ENCODE measurements at places on chromosomes 1 and 21.

GRCh38 chr1:100448366-100448765, 89.6 kb upstream of the GPR88 start:
- DNase-seq, result no peak

DNA sequence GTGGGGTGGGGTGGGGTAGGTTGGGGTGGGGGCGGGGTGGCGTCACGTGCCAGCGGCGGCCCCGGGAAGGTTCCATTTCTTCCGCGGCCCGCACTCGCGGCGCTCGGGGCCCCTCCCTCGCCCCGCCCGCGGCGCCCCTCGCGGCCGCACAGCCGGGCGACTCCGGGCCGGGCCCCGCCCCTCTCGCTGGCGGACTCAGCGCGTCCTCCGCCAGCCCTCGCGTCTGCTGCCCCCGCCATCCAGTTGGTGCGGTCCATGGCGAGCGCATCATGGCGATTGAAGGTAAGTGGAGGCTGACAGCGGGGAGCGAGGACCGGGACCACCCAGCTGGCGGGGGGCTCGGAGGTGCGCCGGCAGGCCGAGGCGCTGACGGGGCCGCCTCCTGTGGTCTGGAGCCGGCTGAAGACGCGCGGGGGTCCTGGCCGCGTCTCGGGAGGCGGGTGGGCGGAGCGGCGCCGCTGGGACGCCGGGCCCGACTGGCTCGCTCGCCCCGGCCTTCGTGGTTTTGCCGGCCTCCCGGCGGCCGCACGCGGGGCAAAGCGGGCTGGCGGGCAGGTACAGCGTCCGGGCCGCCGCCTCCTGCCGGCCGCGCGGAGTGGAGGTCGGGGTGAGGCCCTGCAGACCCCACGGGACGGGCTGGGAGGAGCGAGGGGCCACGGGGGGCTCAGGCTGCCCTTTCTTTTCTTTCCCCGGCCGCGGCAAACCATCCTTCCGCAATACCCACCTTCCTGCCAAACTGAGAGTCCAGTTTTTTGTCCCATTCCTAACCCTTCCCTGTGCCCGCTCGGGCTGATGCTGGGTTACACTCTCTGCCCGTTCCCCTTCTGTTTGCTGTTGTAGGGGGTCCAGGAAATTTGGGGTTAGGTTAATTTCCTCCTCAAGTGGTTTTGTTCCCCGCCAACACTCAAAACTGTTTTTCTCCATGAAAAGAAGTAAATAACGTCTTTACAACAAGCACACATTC, at the start of gene SYT14:
TSS of gene SYT14 (plus strand) at position 222 of the 964 bp plus-strand sequence. CDS start at position 270, 48 bp downstream.
- DNase-seq, result no peak

GRCh38 chr1:219161371-219161770, 12.3 kb upstream of the LYPLAL1 start:
- DNase-seq, result no peak

DNA sequence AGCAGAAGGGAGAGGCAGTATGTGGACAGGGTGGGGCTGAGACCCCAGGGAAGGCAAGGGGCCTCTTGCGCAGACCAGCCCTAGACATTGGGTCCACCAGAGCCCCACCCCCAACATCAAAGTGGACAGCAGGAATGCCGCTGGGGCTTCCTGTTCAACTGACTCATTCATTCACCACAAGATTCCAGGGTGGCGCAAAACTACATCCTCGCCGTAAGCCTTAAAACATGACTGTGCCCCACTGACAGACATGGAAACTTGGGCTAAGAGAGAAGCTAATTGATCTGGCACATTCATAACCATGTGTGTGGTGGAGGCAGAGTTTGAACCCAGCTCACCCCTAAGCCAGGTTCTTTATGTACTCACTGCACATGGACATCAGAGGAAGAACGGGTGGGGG, 14.0 kb downstream of the COL16A1 start:
- DNase-seq, result peak; percentile 91

- peak; percentile 43 for DNase-seq
These were observed 850.0 kb downstream of the LTN1 start for GRCh38 chr21:28142697-28143096.

GRCh38 chr1:85200463-85201339, at the start of gene SYDE2:
Gene SYDE2, minus strand, starts transcription at chr1:85201016. Its CDS starts 20 bp downstream, at chr1:85200996.
- peak; percentile 70 for DNase-seq

DNA sequence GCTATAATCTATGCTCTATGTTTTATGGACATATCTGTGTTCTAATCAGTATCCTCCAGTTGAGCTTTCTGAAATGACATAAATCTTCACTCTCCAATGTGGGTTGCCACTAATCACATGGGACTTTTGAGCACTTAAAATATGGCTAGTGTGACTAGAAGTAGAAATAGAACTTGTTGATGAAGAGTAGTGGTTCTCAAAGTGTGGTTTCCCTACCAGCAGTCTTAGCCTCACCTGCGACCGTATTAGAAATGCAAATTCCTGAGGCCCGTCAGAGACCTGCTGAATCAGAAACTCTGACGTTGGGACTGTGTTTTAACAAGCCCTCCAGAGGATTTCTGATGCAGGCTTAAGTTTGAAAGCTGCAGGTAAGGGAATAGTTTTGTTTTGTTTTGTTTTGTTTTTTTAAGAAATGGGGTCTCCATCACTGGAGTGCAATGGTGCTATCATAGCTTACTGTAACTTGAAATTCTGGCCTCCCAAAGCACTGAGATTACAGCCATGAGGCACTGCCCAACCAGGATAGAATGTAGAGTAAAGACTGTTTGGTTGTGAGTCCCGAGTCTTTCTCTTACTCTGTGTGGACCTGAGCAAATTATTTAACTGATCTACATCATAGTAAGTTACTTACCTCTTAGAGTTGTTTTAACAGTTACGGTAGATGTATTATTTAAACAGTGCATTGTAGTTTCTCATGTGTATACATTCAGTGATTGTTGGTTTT, 21.7 kb downstream of the GLRX2 start:
- no peak for DNase-seq

DNA sequence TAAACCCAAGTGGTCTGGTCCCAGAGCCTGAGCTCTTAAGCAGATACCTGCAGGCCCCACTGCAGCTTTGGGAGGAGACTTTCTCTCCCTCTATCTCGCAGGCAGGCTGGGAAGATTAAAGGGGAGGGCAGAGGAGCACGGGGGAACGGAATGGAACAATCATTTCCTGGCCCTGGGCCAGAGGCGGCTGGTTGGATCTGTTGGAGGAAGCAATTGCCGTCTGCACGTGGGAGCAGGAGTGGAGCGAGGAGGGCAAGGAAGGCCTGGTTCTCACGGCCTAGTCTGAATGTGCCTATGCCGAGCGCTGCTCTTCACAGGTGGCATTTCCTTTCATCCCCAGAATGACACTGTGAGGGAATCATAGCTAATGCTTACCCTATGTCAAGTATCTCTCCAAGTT, 23.7 kb downstream of the NKAIN1 start:
- no peak for DNase-seq

- DNase-seq, result no peak
These were observed 37.5 kb upstream of the C1orf105 start for GRCh38 chr1:172382990-172383389.

DNA sequence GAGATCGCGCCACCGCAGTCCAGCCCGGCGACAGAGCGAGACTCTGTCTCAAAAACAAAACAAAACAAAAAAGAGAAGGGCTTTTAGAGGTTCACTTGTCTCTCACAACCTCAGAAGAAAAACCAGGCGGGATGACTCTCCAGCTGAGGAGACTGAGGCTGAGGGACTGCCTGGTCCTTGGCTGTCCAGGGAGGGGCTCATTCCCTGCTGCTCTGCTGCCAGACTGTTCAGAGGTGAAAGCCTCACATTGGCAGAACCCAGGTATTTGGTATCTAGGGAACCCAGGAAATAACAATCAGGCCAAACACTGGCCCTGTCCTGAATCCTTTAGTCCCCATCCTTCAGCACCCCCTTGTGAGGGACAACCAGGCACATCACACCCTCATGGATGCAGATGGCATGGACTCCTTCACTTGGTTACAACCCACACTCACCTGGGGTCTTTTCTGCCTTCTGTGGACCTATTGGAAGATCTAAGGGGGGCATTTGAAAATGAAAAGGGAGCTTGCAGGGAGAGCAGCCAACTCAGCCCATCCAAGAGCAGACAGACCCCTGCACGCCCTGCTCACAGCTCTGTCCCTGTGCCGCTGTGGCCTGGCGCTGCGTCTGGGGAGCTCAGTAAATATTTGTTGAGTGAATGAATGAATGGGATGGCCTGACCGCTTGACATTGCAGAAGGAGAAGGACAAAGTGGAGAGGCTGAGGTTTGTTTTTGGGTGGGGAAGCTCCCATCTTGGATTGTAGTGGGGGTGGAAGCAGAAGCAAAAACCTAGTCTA, 33.4 kb downstream of the CD247 start:
- DNase-seq, result no peak

GRCh38 chr21:41428847-41429246, 2.8 kb downstream of the MX1 start:
- no peak for DNase-seq

- DNase-seq, result no peak
These were observed 38.6 kb upstream of the EPS8L3 start for GRCh38 chr1:109802136-109802900.

DNA sequence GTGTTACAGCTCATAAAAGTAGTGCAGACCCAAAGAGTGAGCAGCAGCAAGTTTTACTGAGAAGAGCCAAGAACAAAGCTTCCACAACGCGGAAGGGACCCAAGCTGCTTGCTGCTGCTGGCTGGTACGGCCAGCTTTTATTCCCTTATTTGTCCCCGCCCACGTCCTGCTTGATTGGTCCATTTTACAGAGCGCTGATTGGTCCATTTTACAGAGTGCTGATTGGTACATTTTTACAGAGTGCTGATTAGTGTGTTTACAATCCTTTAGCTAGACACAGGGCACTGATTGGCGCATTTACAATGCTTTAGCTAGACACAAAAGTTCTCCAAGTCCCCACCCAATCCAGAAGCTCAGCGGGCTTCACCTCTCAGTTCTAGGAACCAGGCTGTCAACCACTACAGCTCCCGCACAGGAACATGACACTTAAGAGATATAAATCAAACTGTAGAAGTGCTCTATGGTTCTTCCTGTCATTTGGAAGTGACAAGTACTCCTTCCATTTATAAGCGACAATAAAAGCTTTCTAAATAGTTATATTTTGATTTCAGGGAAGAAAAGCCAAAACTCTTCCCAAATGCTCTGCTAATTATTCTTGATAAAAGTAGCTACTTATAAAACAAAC, 28.5 kb downstream of the RNF115 start:
- DNase-seq, result no peak

GRCh38 chr1:194013561-194013960, 827.1 kb upstream of the B3GALT2 start:
- no peak for DNase-seq

- DNase-seq, result no peak
These were observed 693.7 kb downstream of the MATN1 start for GRCh38 chr1:30029677-30030076.

DNA sequence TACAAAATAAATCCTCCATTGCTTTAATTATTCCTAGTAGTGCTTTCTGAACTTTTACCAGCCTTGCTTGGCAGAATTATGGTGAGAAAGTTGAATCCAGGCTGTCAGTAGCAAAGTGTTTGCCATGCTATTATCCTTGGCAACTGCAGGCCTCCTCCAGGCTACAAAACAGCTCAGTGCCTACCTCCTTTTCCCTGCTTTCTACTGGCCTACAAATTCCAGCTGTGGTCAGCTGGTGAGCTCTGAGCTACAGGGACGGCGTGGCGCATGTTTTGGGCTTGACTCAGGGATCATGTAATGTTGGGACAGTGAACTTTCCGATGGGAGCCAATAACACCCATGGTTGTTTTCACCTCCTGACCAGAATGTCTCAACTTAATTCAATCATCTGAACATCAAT, 456.1 kb upstream of the ADAMTS5 start:
- peak; percentile 76 for DNase-seq

GRCh38 chr1:244283772-244284171, 167.9 kb downstream of the ADSS2 start:
- no peak for DNase-seq

DNA sequence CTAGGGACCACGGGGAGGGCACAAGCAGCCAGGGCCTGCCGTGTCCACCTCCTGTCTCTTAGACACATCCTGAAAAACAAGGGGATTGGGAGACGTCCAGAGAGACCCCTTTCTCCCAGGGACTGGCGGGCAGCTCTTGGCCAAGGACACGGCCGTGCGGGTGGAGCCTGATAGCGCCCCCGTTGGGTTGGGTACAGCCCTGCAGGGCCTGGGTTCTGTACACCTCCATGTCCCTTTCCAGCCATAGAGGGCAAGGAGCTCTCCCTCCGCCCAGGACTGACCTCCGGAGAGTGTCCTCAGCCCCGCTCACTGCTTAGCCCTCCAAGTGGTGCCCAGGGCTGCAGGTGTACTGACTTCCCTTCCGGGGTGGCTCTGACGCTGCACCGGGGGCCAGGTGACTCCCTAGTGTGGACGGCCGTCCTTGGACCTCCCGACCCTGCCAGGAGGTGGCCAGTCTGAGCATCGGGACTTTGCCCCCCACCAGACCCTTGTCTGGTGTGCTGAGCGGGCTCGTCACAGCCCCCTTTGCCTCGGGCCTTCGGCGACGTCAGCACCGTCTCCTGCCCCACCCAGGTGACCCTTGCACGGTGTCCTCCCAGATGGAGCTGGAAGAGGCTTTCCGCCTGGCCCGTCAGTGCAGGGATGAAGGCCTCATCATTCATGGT, 5.8 kb downstream of the PRKCZ start:
- no peak for DNase-seq

DNA sequence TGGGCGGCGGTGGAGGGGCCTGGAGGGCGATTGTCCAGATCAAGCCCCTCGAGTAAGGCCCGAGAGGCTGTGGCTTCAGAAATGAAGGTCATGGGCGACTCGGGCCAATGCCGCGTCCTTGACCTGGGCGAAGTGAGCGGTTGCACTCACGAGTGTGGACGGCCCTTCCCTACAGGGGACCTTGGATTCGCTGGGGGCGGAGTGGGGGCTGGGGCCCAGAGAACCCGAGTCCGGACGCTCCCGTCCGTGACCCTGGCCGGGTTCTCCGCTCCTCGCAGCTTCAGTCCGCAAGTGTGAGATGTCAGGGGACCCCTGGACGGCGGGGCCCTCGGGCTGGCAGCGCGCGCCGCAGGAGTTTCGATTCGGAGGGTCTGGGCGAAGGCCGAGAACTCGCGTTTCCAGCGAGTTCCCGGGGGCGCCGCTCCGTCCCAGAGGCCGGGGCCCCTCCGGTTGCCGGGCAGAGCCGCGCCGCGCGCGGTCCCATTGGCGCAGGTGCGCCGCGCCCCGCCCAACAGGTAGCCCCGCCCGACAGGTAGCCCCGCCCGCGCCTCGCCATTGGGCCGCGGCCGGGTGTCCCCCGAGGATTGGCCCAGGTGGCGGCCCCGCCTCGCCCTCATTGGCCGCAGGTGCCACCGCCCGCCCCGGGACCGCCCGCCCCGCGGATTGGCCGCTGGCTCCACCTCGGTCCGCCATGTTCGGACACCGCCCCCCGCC, at the start of gene PRKCZ:
TSS of gene PRKCZ (plus strand) at position 694 of the 714 bp plus-strand sequence. CDS start 220 bp downstream, outside the sequence.
- DNase-seq, result no peak

DNA sequence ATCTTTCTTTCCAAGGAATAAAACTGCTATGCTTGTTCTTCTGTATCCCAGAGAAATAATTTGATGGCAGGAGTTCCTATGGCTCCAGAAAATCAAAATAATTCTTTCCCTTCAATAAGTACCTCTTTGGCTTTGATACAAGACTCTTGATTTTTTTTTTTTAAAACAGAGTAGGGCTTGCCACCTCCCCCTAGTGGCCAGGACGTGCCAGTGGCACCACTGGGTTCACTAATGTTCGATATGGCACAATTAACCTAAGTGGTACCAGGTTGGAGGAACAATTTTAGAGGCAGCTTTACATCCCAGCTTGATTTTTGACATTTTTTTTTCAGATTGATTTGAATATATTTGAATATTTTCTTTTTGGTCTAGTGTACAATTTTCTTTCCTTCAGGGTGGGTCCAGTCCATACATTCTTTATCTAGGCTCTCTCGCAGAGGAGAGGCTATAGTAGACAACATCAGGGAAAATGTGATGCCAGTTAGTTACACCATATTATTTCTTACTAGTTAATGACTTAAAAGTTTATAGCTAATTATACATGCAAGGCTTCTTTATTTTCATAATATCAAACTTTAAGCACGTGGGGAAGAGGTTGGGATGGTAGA, 330.9 kb downstream of the S1PR1 start:
- DNase-seq, result no peak

- no peak for DNase-seq
These were observed 15.0 kb downstream of the SMYD2 start for GRCh38 chr1:214295934-214296333.
